ENCODE measurements at places on chromosomes 13 and 19.
A peak's percentile ranks its signal among the peaks of the same experiment; 100 is the strongest.

DNA sequence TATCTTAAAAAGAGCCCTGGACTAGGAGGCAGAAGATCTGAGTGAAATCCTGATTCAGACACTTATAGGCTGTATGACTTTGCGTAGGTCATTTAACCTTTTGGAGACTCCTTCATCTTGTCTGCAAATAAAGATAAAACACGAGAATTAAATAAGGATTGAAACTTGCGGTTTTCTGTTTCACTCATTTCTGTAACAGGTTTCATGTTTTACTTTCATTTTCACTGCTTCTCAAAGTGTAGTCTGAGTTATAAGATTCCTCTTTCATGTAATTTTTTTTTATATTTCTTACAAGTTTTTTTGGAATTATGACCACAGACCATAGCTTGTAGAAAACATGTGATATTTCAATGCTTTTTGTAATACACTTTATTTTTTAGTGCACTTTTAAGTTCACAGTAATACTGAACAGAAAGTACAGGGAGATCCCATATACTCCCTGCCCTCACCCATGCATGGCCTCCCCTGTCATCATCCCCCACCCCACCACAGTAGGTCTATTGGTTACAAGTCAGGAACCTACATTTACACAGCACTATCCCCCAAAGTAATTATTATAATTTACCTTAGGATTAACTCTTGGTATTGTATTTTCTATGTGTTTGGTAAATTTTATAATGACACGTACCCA lies 174.6 kb downstream of the ITGBL1 start:
- no peak for DNase-seq

DNA sequence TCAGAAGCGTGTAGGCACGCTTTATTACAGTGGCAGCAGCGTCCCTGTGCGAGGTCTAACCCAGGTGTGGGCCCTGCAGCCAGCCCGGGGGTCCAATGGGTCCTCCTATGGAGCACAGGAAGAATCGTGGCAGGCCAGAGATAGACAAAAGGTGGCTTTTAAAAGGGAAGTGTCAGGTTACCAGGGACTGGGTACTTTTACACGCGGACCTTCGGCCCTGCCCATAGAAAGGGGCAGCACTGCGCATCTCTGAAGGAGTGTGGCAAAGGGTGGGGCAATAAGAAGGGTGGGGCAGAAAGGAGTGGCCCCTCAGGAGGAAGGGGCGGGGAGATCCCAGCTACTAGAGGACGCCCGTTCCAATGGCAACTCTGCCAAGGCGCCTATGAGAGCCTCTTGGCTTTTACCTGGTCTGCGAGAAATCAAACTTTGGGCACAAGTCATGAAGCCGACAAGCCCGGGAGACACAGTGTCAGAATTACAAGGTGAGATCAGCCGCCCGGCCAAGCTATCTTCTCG lies 1419.8 kb downstream of the UQCRFS1 start:
- DNase-seq: peak; percentile 93

- DNase-seq: no peak
Observed at GRCh38 chr13:50460358-50460757, 383.1 kb downstream of the DLEU7 start.

- DNase-seq: no peak
Observed at GRCh38 chr13:60969656-60970055, 446.0 kb downstream of the PCDH20 start.

DNA sequence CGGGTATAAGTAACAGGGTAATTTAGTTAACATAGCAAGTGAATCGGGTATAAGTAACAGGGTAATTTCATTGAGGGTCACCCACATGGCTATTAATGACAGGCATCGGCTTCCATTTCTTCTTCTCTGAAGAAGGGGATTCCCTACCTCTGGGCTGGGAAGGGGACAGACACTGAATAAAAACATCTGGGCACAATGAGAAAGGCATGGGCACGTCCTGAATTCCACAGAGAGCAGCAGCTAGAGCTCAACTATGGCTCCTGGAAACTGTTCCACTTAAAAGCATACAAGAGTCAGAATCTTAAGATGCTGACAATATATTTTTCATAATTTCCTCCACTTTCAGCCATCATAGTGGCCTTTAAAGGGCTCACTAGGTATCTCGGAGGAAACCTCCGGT lies 51.8 kb downstream of the CRYL1 start:
- DNase-seq: no peak

GRCh38 chr19:35959040-35959967 lies 23.1 kb downstream of the LRFN3 start:
- no peak for DNase-seq

- DNase-seq: no peak
Observed at GRCh38 chr19:58218899-58219298, 9.8 kb upstream of the ZNF544 start.

DNA sequence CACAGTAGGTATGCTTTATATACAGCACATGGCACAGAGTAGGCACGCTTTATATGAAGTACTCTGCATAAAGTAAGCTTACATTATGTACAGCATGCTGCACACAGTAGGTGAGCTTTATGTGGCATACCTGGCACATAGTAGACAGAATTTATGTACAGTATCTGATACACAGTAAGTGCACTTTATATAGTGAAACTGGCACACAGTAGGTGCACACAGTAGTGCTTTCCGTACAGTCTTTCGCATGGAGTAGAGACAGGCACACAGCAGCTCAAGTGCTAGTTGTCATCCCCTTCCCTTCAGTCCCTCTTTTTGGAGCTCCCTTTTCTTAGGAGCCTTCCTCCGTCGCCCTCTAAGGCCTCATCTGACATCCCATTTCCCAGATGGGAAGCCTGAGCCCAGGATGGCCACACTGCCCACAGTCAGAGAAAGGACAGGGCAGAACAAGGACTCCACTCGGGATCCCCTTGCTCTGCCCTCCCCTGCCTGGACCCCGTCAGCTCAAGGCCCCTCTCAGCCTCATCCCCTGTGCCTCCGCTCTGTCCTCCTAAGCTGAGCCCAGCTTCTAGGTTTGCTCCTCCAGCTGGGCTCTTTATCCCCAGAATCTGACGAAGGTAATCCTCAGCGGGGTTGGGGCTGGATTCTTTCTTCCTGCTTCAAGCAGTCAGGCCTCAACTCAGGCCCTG lies 852 bp upstream of the CYP4F12 start:
- no peak for DNase-seq

GRCh38 chr19:11279505-11280236 lies 16.3 kb upstream of the TSPAN16 start:
- DNase-seq: no peak

DNA sequence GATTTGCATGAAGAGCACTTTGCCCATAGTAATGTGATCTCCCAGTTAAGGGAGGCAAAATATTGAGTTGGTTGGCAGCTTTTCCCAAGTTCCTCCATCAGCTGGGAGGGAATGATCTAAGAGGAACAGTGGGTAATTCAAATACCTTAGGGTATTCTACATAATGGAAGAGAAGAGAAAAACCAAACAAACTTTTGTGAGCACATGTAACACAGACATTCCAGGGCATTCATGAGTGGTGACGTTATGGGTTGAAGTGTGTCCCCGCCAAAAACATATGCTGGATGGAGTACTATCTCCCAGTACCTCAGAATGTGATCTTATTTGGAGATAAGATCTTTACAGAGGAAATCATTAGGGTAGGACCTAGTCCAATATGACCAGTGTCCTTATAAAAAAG lies 220.1 kb downstream of the FOXO1 start:
- DNase-seq: no peak

GRCh38 chr13:34351134-34351533 lies 533.2 kb downstream of the RFC3 start:
- DNase-seq: no peak

DNA sequence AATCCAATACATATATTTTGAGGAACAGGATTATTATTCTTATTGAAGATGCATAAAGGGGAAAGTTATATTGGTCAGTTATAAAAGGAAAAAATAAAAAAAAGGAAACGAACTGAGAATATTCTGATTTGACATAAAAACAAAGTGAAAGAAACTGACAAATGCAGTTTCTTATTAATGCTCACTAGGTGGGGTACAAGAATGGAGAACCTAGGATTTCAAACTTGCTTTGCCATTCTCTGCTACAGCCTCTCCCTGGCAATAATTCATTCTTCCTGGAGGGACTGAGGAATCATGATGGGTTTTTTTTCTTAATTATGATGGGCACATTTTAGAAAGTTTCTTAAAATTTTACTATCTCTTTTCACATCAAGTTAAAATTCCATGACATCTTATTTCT lies 154.9 kb downstream of the PCDH9 start:
- DNase-seq: no peak

- DNase-seq: no peak
Observed at GRCh38 chr19:33878910-33879810, 82.5 kb downstream of the KCTD15 start.

GRCh38 chr13:46731535-46731934 lies 65.4 kb downstream of the ESD start:
- no peak for DNase-seq

GRCh38 chr13:51317262-51317661 lies 22.2 kb upstream of the SERPINE3 start:
- DNase-seq: no peak

- DNase-seq: no peak
Observed at GRCh38 chr13:112446867-112447266, 70.7 kb downstream of the SPACA7 start.

DNA sequence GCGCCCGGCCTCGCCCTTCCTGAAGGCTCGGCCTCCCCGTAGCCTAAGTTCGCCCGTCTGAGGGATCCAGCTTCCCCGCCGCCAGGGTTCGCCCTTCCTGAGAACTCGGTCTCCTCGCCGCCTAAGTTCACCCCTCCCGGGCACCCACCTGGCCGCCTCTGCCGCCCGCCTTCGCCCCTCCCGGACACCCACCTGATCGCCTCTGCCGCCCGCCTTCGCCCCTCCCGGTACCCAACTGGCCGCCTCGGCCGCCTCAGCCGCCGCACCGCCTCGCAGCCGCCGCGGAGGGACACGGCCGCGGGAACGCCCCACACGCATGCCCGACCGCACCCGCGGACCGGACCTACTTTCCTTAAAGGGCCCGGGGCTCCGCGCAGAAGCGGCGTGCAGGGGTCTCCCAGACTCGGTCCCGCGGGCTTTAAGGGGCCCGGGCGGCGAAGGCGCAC lies at the start of gene MOB3A:
Gene MOB3A (minus strand): TSS at position 293 of the 446 bp plus-strand sequence. CDS start 17,766 bp downstream, outside the sequence.
- DNase-seq: no peak

DNA sequence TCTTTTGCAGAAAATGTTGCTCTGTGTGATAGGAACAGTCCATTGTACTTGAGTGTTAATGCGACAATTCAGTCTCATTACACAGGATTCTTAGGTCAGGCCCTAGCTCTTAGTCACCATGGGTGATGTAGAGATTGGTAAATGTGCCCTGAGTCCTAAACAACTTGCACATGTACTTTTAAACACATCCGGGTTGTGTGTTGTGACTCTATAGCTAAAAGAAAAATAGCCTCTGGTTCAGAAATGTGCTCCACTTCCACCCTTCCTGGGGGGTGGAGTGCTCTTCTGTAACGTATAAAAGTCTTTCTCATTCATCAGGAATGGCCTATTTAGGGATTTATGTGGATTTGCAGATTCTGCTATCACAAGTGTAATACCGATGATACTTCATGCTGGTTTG lies 5.2 kb downstream of the SPATA13 start:
- no peak for DNase-seq

GRCh38 chr13:46012404-46012803 lies 40.1 kb downstream of the ZC3H13 start:
- no peak for DNase-seq

DNA sequence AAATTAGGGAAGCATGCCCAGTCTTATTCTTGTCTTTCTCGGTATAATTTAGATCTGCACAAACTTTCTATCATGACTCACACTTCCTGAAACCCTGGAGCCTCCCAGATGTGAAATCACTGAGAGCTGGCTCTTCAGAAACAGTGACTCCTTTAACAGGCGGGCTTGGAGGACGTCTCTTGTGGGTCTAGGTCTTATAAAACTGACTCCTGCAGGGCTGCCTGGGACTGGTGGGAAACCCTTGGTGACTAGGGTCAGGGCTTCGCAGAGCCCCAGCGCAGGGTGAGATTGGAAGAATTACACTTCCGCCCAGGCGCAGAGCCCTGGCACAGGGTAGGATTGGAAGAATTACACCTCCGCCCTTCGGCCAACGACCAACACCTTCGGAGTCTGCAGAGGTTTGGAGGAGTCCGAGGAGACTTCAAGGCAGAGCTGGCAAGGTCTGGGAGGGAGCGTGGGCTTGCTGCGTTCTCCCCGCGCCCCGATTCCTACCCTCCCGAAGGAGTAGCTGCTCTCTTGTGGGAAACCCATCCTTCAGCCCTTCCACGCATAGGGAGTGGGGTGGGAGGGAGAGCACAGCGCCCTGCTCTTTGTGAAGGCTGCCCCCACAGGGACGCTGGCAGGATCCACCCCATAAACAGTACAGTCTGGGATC lies 43.4 kb upstream of the MAP3K10 start:
- no peak for DNase-seq

GRCh38 chr13:51856027-51856736 lies 5.6 kb upstream of the CCDC70 start:
- DNase-seq: no peak

DNA sequence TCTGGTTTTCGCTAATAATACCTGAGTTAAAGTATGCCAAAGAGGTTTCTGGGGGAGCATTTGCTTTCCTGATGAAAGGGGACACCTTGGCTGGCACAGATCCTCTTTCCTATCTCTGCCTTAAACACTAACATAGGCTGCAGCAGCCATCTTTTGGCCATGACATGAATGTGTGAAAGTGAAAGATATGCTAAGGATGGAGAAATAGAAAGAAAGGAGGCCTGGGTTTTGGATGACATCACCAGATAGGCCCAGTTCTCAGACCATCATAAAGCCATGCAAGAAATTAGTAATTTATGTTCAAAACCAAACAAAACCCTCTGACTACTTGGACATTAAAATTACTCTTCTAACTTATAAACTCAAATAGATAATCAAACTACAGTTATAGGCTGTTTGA lies 279.7 kb downstream of the COG6 start:
- DNase-seq: no peak

- DNase-seq: no peak
Observed at GRCh38 chr13:83516781-83517180, 365.5 kb downstream of the SLITRK1 start.

DNA sequence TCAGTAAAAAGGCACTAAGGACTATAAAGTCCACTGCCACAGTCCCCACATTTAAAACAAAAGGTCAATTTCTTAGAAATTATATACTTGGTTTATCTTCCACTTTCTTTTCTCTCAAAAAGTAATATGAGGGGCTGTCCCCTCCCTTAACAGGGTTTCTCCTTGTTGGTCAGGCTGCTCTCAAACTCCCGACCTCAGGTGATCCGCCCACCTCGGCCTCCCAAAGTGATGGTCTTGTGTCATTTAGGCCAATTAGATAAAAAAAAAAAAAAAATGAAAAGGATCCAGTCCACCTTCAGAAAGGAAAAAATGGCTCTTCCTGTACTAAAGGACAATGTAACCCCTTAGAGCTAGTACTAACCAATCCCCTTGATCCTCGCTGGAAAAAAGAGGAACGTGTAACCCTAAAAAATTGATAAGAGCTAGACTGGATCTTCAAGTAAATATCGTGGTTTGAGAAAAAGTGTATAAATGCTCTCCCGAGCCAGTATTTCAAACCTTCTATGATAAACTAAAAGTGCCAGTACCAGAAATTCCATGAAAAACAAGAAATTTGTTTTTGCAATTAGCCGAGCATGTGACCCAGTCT lies 9.0 kb upstream of the CD70 start:
- no peak for DNase-seq

Data from HAP-1 (cell line).